Progenitor cell of endocrine pancreas (in vitro differentiated cells): ENCODE measurements at places on chromosomes 3 and 15. TPM values are rescaled to one million over a fixed set of nuclear protein-coding genes. Genes with fewer than 3 reads are reported as not detected.

DNA sequence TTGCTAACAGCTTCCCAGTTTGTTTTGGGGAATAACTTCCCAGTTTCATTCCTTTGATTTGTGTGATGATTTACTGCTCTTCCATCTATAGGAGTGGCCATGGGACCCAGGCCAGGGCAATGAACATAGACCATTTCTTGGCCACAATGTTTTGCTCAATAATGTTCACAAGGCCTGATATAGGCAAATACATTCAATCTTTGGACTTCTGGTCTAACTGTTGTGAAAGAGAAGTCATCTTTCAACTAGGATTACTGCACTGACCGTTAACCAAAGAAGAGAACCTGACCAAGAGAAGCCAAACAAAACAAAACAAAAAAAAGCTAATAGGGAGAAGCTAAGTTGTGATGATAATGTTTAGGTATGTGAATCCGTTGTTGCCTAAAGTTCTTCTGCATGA is 221.8 kb upstream of the SUCLG2 start:
- no peak for DNase-seq

- DNase-seq, result no peak
These were observed 102.3 kb downstream of the ZNF621 start for GRCh38 chr3:40627095-40627494.

DNA sequence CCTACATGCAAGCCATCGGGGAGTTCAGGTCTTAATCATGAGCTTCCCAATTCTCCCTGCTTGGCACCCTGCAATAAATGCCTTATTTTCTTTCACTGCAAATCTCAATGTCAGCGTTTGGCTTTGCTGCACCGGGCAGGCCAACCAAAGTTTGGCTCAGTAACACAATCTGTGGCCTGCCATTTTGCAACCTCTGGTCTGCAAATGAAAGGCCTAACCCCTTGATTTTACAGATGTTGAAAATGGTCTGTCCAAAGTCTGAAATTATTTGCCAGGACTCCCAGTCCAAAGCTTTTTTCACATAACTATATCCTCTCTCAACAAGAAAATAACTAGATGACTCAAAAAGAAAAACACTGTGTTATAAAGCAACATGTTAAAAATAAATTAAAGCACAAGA is 34.0 kb upstream of the LEKR1 start:
- no peak for DNase-seq

- DNase-seq, result no peak
These were observed 54.2 kb downstream of the PPARG start for GRCh38 chr3:12343047-12343501.

GRCh38 chr15:60649845-60650548 is 171.1 kb upstream of the ICE2 start:
- no peak for DNase-seq

DNA sequence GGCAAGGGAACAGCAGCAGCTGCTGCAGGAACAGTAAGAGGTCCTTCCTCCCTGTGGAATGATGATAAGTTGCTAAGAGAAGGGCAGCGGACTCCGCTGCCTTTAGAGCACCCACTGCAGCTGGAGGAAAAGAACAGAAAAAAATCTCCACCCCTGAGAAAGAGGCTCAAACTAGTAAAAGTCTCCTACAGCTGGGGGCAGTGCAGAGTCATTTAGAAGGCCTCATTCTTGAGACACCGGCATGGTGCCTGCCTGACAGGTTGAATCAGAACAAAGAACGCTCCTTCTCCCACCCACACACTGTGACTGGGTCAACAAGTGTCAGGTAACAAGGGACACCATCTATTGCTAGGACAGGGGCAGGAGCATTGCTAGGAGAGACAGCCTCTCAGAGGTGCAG is 188.4 kb downstream of the ABHD5 start:
- peak; percentile 25 for DNase-seq

GRCh38 chr15:28974142-28974541 is 88.4 kb downstream of the APBA2 start:
- DNase-seq, result no peak

GRCh38 chr15:81381720-81382119 is 7.7 kb upstream of the TMC3 start:
- no peak for DNase-seq

GRCh38 chr15:52105846-52106245 is 6.7 kb downstream of the BCL2L10 start:
- no peak for DNase-seq

DNA sequence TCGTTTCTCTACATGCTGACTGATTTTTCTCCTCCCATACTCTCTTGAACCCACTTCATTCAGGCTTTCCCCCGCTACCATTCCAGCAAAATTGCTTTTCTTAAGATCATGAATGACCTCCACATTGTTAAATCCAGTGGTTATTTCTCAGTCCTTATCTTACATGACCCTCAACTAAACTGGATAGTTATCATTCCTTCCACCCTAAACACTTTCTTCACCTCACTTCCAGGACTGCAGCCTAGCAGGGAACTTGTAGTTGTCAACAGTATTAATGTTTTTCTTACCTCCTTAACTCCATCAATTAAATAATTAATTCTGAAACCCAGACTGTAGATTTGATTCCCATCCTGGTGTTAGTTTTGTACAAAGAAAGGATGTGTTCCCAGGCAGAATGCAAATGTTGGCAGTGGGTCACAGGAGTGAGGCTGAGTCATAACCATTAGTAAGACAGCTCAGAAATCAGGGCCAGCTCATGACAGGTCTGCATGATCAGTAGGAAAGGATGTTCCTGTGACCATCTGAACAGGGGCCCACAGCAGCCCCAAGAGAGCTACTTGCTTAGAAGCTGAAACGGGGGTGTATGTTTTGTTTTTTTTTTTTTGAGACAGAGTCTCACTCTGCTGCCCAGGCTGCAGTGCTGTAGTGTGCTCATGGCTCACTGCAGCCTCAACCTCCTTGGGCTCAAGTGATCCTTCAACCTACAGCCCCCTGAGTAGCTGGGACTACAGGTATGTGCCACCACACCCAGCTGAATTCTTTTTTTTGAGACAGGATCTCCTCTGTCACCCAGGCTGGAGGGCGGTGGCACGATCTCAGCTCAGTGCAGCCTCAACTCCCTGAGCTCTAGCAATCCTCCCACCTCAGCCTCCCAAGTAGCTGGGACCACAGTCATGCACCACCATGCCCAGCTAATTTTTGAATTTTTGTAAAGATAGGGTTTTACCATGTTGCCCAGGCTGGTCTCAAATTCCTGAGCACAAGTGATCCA is 9.1 kb downstream of the BCL2L10 start:
- no peak for DNase-seq

DNA sequence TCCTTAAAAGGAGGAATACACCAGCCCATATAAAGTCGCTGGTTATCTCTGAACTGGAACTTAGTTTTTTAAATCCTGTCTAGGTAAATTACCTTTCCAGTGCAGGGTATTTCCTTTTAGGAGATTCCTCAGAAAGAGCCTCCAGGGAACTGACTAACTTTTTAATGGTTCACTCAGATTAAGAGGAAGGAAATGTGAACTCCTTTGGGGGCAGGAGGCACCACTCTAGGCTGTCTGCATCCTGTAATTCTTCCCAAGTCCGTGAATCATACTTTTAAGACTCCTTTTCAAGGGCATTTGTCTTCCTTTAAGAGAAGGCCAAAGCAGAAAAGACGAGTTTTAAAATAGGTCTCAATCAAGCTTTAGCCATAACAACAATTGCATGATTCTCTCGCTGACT is 871.2 kb upstream of the NR2F2 start:
- DNase-seq, result no peak

GRCh38 chr15:71424765-71425164 is 309.5 kb downstream of the THSD4 start:
- DNase-seq, result no peak

- DNase-seq, result no peak
These were observed 134.8 kb downstream of the FBLN2 start for GRCh38 chr3:13683772-13684171.

DNA sequence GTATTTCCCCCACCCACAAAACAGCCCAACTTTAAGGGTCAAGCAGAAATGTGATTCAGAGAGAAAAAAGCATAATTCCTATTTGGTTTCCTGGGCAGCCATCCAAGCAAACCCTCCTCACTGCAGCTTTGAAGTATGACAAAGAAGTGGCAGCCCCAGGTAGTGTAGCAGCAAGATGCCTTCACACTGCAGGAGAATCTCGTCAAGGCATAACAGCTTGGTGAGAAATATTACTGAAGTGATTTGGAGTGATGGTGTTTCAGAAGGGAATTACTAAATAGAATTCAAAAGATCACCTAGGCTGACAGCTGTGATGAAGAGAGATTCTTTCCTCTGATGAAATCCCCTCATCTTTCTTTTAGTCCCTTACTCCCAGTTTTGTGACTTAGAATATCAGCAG is 173.9 kb downstream of the PYDC2 start:
- no peak for DNase-seq

- DNase-seq, result no peak
These were observed 43.6 kb upstream of the APH1B start for GRCh38 chr15:63233667-63234423.

DNA sequence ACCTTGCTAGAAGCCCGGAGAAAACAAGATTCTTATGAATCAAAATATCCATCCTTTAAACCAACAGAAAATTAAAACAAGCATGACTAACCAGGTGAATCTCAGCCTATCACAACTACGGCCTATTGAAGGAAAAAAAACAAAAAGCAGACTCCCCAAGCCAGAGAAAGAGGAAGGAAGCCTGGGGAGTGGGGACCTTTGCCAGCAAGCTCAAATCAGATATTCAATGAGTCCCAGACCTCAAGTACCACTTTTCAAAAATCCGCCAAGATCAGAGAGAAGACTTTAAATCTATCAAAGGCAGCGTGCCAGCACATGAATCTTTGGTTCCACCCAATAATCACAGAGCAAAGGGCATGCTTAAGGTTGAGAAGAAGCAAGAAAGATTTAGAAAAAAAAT is 253.8 kb downstream of the NTRK3 start:
- no peak for DNase-seq

GRCh38 chr3:122934251-122934650 is 93.3 kb downstream of the SEMA5B start:
- DNase-seq, result no peak

GRCh38 chr3:141348837-141349236 is 19.5 kb upstream of the ZBTB38 start:
- no peak for DNase-seq

- DNase-seq, result no peak
These were observed 25.2 kb downstream of the MYH15 start for GRCh38 chr3:108485146-108485545.

GRCh38 chr3:25594007-25594502 is 70.7 kb downstream of the TOP2B start:
- DNase-seq, result no peak

- DNase-seq, result no peak
These were observed 164.5 kb downstream of the TBC1D5 start for GRCh38 chr3:17577796-17578520.

- no peak for DNase-seq
These were observed 209.9 kb upstream of the CNTN3 start for GRCh38 chr3:74824366-74824765.

DNA sequence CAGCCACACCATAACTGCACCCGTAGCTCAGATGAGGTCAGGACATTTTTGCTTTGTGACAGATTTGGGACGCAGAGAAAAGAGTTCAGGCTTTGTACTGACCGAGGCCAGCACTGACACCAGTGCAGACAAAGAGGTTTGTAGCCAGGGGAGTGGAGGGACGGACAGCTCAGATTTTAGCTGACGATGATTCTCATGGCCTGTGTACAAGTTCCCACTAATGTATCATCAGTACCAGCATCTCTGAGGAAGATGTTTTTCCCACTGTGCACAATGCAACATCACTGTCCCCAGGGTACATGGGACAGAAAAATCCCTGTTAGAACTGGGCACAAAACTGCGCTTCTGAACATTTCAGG is 112.7 kb downstream of the SLCO3A1 start:
- no peak for DNase-seq

- DNase-seq, result no peak
These were observed 406 bp upstream of the MPI start for GRCh38 chr15:74889390-74889882.

- no peak for DNase-seq
These were observed 13.8 kb upstream of the SEMA4B start for GRCh38 chr15:90187257-90187868.

GRCh38 chr15:69377216-69377970 is 36.8 kb upstream of the KIF23 start:
- no peak for DNase-seq

GRCh38 chr3:100753846-100754245 is 44.6 kb downstream of the TFG start:
- DNase-seq, result no peak

DNA sequence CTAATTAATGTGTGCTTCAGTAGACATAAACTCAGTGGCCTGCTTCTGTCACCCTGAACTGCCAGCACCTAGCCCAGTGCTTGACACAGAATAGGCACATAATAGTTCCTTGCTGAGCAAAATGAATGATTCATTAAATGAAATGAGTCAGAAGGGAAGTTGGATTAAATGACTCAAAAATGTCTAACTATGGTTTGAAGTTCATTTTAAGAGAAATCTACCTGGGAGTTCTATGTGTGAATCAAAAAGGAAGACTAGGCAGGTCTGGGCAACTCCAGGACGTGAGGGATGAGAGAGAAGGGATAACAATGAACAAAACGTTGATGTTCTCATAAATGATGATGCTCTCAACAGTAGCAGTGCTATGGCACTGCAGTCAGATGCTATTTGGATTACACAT is 175.0 kb downstream of the CFAP20DC start:
- DNase-seq, result no peak

DNA sequence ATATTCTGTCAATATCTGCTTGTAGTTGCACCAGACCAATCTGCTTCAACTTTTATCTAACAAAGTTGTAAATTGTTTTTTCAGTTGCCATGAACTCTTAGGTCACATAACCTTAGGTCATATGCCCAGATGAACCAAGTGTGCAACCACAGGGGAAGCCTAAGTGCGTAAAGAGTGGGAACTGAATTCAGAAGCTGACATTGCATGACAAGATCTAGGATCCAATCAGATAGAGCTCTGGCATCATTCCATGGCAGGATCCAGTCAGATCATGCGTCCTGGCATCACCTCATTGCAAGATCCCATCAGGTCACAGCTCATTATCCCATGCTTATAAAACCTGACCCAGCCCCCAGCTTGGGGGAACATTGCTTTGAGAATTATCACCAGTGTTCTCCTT is 18.9 kb upstream of the IFT57 start:
- no peak for DNase-seq

GRCh38 chr15:93031103-93031464 is 57.9 kb downstream of the RGMA start:
- no peak for DNase-seq

- DNase-seq, result no peak
These were observed 283.1 kb upstream of the NR2F2 start for GRCh38 chr15:96047255-96047931.

PLAAT1 gene
- 2.1 and 2.2 TPM in 2 replicates for total RNA-seq

CD86 gene
- not detected in 2 replicates for total RNA-seq

SLC9C1 gene
- total RNA-seq, result 1.5 and 2.3 TPM in 2 replicates

MED12L gene
- 8.9 and 10.8 TPM in 2 replicates for total RNA-seq

ENTPD3 gene
- 1.3 and 1.4 TPM in 2 replicates for total RNA-seq

GLCE gene
- 17.6 and 18.0 TPM in 2 replicates for total RNA-seq

SLC6A1 gene
- not detected in 2 replicates for total RNA-seq

SYNPR gene
- 13.2 and 13.3 TPM in 2 replicates for total RNA-seq

CSPG4 gene
- total RNA-seq, result 0.41 and 0.51 TPM in 2 replicates

XPC gene
- 40.1 and 43.0 TPM in 2 replicates for total RNA-seq

SI gene
- total RNA-seq, result 2.0 and 2.7 TPM in 2 replicates

IL17RE gene
- total RNA-seq, result 4.9 and 7.0 TPM in 2 replicates

FANCD2OS gene
- not detected in 2 replicates for total RNA-seq

CFAP92 gene
- total RNA-seq, result 2.4 and 2.7 TPM in 2 replicates

CLRN1 gene
- total RNA-seq, result not detected in 2 replicates

CPLX3 gene
- total RNA-seq, result not detected in 2 replicates
